ENCODE measurements at places on chromosomes 13 and 19.
A peak's percentile ranks its signal among the peaks of the same experiment; 100 is the strongest.

DNA sequence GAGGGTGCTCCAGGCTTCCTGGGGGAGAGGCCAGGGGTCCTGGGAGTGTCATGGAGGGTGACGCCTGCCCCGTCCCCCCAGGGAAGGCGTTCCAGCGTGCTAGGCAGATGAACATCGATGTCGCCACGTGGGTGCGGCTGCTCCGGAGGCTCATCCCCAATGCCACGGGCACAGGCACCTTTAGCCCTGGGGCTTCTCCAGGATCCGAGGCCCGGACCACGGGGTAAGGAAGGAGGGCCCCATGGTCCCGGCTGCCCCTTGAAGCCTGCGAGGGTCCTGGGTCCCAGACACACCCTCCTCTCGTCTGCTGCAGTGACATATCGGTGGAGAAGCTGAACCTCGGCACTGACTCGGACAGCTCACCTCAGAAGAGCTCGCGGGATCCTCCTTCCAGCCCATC lies 11.4 kb downstream of the PTGER1 start:
- DNase-seq, result no peak

DNA sequence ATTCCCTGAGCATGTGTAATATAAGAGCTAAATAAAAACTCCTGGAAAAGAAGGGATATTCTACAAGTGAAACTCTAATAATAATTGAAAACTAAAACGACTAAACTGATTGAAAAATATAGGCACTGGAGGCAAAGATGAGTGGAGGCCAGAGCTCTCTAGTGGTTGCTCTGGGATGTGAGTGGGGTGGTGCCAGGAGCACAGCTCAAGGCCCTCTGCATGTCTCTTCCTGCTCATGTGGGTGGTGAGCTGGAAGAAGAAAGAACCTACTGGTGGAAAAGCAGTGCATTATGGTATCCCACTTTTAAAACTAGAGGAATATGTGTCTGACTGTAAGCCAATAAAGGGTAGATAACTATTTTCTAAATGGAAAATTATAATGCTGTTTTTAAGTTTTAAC lies 15.8 kb upstream of the ARHGEF7 start:
- no peak for DNase-seq

DNA sequence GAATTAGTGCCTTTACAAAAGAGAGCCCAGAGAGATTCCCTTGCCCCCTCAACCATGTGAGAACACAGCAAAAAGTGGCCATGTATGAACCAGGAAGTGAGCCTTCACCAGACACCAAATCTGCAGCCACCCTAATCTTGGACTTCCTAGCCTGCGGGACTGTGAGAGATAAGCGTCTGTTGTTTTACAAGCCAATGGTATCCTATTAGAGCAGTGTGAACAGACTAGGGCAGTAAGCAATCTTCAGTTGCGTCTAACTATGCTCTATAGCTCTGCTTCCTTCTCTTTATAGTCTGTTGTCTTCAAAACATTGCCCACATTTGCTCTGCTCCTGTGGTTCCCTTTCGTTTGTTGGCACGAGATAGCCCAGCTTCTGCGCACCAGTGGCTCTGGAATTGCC lies 109.5 kb upstream of the FNDC3A start:
- no peak for DNase-seq

DNA sequence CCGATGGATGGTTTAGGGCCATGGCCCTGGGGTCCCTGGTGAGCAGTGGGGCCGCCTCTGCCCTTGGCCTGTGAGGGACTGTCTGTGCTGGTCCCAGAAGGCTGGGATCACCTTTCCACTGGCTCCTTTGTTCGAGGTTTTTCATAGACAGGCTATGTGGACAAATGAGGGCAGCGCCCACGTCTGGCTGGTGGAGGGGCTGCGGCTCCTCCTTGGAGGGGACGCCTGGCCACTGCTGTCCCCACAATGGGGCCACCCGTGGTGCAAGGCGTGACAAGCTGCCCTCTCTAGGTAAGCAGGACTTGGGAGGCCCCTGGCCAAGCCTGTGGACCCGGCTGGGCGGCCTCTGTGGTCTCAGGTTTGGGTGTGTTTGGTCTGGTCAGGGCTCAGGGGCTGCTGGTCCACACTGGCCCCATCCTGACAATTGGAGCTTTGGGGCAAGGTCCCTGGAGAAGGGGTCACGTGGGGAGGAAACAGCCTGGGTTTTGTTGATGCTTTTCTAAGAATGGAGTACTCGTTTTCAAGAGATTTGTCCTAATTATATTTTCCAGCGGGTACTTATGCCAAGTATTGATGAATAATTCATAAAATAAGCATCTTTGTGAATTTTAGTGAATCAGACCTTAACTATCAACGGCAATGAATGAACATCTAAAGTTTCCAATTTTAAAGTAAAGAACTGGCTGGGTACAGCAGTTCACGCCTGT lies 33.3 kb downstream of the MCF2L start:
- no peak for DNase-seq

GRCh38 chr13:74135326-74136083 lies 1.3 kb upstream of the KLF12 start:
- peak; percentile 27 for DNase-seq

- DNase-seq, result no peak
Measured at GRCh38 chr19:15759962-15760565, 22.3 kb downstream of the OR10H3 start.

- DNase-seq, result no peak
Measured at GRCh38 chr13:110546926-110547325, 14.6 kb downstream of the RAB20 start.

- no peak for DNase-seq
Measured at GRCh38 chr13:109355875-109356434, 430.4 kb downstream of the IRS2 start.

DNA sequence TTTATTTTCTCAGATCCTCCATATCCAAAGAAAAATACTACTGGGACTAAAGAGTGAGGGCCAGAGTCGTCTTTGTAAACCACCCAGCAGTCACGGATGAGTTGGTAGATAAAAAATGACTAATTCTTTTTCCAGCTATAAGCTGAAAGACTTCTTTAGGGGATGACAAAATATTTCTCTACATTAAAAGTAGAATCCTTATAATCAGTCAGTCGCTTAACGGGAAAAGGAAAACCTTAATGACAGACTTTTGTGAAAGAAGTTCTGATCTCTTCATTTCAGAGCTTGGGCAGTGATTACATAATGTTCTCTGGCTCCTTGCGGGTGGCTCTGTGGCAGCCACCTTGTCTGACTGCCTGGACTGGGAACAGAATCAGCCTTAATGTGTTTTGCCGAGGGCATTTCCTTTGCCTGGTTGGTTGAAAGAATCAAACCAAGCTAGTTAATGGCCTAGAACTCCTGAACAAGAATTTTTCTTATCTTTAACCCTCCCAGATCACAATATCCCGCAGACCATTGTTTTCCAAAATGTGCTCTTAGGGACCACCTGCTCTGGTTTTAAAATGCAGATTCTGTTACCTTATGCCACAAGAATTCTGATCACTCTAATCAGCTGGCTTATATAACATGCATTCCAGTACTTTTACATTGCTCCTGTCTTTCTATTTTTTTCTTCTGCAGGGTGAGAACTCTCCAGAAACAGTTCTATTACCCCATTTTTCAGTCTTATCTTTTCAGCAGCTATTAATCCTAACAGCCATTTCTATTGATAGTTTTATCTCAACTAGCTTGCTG lies 2.5 kb downstream of the ITM2B start:
- peak; percentile 53 for DNase-seq

GRCh38 chr19:45040059-45040771 lies 1.4 kb downstream of the CLASRP start:
- no peak for DNase-seq

DNA sequence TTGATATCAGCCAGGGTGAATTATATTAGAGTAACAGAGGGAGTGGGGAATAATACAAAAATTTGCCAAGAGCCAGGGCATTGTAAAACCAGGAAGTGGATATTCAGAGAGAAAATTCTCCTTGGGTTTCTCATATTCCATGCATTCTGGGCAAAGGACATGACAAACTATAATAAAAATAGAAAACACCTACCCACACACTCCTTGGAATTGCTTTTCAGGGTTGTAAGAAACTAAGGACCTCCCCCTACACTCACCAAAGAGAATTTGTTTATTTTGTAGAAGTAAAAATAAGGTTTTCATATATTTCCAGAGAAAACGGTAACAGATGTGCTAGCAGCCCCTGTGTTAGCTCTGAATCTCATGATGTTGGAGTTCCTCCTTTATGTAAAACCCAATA lies 649.6 kb downstream of the SLITRK1 start:
- DNase-seq, result no peak

GRCh38 chr19:7968008-7968795 lies 24.7 kb upstream of the TIMM44 start:
- no peak for DNase-seq

DNA sequence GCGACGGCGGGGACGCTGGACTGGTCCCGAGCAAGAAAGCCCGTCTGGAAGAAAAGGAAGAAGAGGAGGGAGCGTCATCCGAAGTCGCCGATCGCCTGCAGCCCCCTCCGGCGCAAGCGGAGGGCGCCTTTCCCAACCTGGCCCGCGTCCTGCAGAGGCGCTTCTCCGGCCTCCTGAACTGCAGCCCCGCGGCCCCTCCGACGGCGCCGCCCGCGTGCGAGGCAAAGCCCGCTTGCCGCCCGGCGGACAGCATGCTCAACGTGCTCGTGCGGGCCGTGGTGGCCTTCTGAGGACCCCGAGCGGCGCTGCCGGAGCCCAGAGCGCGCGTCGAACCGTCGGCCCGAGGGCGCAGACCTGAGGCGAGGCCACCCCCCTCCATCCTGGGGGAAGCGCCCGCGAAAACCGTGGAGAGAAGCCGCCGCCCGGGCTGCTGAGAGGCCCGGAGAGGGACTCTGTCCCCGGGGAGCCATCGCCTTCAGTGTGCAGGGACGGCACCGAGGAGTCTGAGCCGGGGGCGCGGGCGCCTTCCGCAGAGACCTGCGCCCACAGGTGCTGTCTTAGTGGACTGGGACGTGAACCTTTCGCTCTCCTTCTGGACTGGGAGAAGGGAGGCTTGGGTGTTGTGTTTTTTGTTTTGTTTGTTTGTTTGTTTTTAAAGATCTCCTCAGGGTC lies 3.5 kb downstream of the IER2 start:
- DNase-seq, result no peak

DNA sequence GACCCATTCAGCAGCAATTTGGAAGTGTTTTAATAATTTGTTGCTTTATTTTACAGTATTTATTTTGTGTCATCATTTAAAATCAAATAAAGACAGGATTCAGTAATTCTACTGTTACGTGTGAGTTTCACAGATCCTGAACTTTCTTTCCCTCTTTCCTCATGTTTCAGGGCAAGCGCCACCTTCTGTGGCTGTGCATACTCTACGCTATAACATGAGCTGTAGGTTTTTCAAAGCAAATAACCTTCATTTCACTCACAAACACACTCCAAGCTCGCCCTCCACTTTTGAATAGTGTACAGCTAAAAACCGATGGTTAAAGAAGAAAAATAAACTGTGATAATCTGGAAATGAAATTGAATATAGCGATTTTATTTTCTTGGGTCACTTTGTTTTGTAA lies 753.3 kb downstream of the OLFM4 start:
- DNase-seq, result no peak

DNA sequence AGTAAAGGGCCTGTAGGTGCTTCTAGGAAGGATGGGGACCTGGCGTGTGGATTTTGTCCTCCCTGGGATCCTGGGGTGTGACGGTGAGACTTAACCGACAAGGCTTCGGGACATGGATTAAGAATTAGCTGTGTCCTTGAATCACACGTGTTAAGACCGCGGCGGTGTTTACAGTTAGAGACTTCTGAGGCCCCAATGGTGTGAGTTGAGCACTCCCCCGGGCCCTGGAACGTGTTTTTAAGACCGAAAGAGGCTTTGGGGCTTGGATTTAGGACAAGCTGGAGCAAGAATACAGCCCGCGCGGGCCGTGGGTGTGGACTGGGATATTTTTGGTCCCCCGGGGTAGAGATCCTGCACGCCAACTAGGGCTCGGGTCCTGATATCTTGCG lies 1.2 kb upstream of the SLC27A1 start:
- peak; percentile 12 for DNase-seq

GRCh38 chr19:12137221-12137940 lies 2.8 kb downstream of the ZNF20 start:
- peak; percentile 39 for DNase-seq

GRCh38 chr13:52127378-52127777 lies 1.5 kb downstream of the NEK5 start:
- no peak for DNase-seq

DNA sequence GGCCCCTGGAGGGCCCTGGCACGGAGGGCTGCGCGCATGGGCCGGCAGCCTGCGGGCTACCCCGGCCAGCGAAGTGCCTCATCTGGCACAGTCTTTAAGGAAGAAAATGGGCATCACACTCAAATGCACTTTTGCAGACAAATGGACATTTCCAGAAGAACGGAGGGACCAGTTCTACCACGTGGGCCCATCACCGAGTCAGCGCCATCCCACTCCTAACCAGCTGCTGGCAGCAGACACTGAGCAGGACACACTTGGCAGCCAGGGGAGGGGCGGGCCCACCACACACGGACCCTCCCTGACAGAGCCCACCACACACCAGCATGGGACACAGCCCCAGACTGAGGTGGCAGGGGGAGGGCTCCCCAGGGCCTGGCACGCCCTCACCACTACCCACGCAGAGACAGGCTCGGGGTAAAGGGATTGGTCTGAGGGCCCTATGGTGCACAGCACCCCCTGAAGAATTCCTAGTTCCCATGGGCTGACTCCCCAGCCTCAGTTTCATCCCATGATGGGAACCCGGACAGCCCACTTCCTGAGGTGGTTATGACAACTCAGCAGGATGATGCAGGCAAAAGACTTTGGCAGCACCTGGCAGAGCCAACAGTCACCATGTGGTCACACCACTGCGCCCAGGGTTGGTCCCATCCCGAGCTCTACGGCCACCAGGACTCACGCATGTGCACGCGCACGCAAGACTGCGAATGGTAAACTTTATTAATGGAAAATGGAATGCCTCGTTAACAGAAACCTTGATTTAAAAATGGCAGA lies 18.7 kb upstream of the TINCR start:
- no peak for DNase-seq

- DNase-seq, result no peak
Measured at GRCh38 chr19:12985049-12985776, 10.1 kb upstream of the NFIX start.

- peak; percentile 83 for DNase-seq
Measured at GRCh38 chr19:47240996-47241918, 10.3 kb upstream of the BBC3 start.

- no peak for DNase-seq
Measured at GRCh38 chr13:110410000-110410399, 102.9 kb downstream of the COL4A2 start.

- no peak for DNase-seq
Measured at GRCh38 chr13:49938921-49939320, 2.8 kb upstream of the SPRYD7 start.

DNA sequence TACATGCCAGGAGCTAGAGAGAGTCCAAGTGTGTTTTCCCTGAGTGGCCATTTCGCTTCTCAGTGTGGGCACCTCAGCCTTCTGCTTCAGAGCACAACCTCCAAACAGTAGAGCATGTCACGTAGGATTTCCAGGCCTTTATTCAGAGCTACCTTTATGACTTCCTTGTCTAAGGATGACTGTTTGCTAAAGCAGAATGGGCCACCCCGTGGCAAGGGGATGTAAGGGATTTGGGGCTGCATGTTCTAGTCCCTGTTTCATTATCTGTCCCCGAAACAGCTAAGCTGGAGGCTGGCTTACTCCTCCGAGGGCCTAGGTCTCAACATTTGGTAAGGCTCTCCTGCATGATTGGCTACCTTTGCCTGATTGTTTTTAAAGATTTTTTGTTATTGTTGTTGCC lies 6.0 kb downstream of the RNASEH2B start:
- peak; percentile 29 for DNase-seq
